B cell (primary cell): ENCODE measurements at places on chromosomes 4 and X. TPM values are rescaled to one million over a fixed set of nuclear protein-coding genes. Genes with fewer than 3 reads are reported as not detected.

DNA sequence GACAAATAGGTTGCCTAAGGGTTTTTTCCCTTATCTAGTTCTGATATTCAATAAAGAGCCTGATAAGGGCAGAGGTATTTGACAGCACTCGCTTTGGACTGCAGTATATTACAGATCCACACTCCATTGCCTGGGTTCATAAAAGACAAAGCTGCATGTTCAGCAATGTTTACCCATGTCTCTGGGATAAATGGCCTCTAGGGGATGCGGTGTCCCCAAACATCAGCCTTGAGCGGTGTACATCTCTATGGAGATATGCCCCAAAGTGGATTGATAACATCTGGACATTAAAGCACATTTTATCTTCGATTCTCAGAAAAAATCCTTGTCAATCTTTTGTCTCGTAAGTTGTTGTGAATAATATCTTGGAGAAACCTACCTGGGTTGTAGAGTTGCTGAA is 660.8 kb upstream of the AADAT start:
- H3K4me1 ChIP-seq = no peaks in the 10 kb centered on the region
- no peak overlapping the region for H3K4me3 ChIP-seq
- H3K36me3 ChIP-seq = no peaks in the 10 kb centered on the region
- DNase-seq = no peak

GRCh38 chr4:40043786-40044185 is 12.9 kb upstream of the N4BP2 start:
- no peaks in the 10 kb centered on the region for H3K27me3 ChIP-seq
- no peaks in the 10 kb centered on the region for H3K4me1 ChIP-seq
- H3K4me3 ChIP-seq = no peak overlapping the region
- no peaks in the 10 kb centered on the region for H3K36me3 ChIP-seq

- H3K27ac ChIP-seq = no peak overlapping the region
- peaks cover 48% of the 10 kb centered on the region for H3K4me1 ChIP-seq
- H3K27me3 ChIP-seq = no peaks in the 10 kb centered on the region
- no peak overlapping the region for H3K4me3 ChIP-seq
These were observed 3.1 kb downstream of the TADA2B start for GRCh38 chr4:7045961-7046921.

- no peak overlapping the region for H3K4me3 ChIP-seq
- no peaks in the 10 kb centered on the region for H3K4me1 ChIP-seq
- no peak for DNase-seq
- no peak overlapping the region for H3K27ac ChIP-seq
These were observed 287.7 kb downstream of the STIM2 start for GRCh38 chr4:27148211-27148895.

DNA sequence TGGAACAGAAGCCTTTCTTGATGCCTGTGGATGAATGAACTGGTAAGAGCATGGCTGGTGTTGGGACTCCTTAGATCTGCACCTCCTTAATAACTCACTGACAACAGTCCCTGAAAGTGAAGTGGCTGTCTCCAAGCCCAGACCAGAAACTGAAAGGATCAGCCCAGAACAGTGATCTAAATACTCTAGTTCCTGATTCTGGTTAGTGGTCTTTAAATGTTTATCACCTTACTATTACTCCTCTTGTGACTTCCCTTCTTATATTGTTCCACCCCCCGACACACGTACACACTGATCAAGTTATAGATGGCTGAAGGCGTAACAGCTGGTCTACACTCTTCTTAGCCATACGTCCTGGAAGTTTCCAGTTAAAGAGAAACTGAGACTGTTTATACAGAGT is 33.8 kb upstream of the ARMCX2 start:
- no peaks in the 10 kb centered on the region for H3K4me1 ChIP-seq
- no peaks in the 10 kb centered on the region for H3K27me3 ChIP-seq
- H3K36me3 ChIP-seq = no peaks in the 10 kb centered on the region
- DNase-seq = peak; percentile 19

DNA sequence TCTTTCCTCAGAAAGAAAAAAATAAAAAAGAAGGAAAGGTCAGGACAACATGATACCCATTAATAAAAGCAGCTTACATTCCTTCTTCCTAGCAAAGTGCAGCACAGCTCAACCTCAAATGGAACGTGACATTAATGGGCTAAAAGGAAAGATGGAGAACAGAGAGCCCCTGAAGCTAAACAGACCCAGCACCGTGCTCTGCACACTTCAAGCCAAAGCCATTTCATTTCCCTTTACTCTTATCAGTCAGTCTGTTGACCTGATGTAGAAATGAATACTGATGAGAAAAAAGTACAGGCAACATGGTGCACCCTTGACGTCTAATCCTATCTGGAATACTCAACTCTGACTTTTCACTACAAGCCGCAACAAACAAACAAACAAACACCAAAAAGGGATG is 57.7 kb upstream of the EDNRA start:
- no peaks in the 10 kb centered on the region for H3K36me3 ChIP-seq
- no peak overlapping the region for H3K27ac ChIP-seq
- no peak overlapping the region for H3K4me3 ChIP-seq
- DNase-seq = no peak
- H3K27me3 ChIP-seq = no peaks in the 10 kb centered on the region
- H3K4me1 ChIP-seq = no peaks in the 10 kb centered on the region

Gene NAT8L
- total RNA-seq = 0.25 and 0.34 TPM in 2 replicates

- H3K4me3 ChIP-seq = no peak overlapping the region
- DNase-seq = no peak
- no peaks in the 10 kb centered on the region for H3K27me3 ChIP-seq
- H3K27ac ChIP-seq = no peak overlapping the region
- H3K36me3 ChIP-seq = no peaks in the 10 kb centered on the region
These were observed 373.6 kb upstream of the NDST3 start for GRCh38 chr4:117660668-117661067.

Gene PRDM8
- 30.1 and 35.6 TPM in 2 replicates for total RNA-seq

Gene KLHL13
- not detected in 2 replicates for total RNA-seq
